AG08395 (cell line): ENCODE measurements at places on chromosomes 3 and 15.
A peak's percentile ranks its signal among the peaks of the same experiment; 100 is the strongest.

GRCh38 chr3:12179441-12179840, 20.7 kb upstream of the TIMP4 start:
- DNase-seq = no peak

GRCh38 chr3:193851941-193852674, 259.1 kb downstream of the OPA1 start:
- no peak for DNase-seq

DNA sequence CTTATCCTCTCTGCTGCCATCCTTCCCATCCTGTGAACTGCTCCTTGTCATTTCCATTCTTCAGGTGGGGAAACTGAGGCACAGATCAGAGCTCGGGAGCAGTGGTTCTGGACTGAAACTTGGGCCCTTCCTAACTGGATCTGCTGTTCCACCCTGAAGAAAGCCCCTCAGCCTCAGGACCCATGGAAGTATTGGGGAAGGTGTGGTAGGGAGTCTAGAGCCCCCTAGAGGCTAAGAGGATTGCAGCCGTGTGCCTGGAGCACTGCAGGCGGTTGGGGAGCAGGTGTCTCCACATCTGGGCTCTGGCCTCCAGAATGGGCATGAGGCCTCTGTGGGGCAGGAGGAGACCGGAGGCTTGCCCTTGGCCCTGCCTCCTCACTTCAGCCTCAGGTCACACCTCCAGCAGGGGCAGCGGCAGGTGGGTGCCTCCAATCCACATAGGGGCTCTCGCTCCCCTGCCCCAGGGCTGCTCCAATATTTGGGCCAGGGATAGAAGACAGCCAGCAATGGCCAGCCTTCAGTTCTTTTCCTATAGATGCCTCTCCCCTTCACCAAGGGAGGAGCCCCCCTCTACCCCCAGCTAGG, 28.1 kb downstream of the DNAJB8 start:
- DNase-seq = no peak

DNA sequence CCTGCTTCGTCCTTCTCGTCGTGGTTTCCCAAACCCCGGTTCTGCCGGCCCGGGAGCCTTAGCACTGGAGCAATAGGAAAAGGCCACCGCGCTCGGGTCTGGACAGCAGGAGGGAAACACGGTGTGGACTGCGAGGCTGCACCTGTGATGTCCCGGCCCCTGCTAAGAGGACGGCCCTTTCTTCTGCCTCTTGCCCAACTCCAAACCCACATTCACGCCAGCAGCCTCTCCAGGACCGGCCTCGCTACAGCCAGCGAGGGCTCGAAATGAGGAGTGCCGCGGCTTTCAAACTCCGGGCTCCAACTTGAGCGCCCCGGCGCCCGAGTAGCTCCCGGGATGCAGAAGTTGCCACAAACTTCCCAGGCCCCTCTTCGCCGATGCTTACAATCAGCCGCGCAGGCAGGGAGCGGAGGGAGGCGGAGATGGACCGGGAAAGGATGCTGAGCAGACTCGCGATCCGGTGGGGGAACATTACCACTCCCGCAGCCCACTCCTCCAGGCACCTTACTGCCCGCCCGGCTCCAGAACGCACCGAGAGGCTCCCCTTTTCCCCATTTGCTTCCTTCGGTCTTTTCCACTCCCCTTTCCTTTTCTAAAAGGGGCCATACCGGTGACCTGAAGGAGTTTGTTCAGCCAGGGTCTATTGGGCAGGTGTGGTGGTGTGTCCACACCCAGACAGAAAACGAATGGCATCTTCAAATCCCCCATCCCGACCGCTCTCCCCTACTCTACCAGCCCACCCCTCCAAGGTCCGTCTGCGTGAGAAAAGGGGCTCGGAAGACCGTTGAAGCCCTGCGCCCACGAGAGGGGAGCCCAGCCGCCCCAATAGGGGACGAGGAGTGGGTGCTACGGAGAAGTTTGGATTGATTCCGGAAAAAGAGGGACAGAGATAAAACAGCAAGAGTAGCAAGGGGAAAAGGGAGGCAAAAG, 18.8 kb upstream of the SATB1 start:
- DNase-seq = peak; percentile 8

DNA sequence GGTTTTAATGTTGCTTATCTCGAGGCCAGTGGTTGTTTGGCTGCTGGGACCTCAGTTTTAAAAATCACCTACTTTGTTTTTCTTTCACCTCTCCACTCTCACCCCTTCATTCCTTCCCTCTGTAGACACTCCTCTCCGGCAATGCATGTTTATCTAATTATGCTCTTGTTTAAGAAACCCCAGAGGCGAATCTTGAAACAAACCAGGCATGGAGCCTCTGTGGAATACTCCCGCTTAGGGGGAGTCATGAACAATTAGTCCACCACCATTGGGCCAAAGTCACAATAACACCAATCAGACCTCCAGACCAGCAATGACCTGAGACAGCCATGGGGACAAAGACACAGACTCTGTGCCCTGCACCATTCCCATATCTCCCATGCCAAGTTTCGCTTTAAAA, 53.3 kb downstream of the EFCAB12 start:
- no peak for DNase-seq

DNA sequence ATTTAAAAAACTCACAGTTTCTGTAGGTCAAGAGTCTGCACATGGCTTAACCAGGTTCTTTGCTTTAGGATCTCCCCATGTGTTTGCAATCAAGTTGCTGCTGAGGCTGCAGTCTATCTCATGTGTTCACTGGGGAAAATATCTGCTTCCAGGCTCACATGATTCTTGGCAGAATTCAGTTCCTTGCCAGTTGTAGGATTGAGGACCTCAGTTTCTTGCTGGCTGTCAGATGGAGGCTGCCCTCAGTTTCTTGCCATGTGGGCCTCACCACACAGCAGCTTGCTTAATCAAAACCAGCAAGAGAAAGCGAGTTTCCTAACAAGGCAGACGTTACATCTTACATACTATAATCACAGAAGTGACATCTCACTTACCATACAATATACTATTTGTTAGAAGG, 10.0 kb upstream of the TBC1D5 start:
- DNase-seq = no peak

- DNase-seq = peak; percentile 62
Observed at GRCh38 chr3:77254967-77255831, 215.3 kb downstream of the ROBO2 start.

DNA sequence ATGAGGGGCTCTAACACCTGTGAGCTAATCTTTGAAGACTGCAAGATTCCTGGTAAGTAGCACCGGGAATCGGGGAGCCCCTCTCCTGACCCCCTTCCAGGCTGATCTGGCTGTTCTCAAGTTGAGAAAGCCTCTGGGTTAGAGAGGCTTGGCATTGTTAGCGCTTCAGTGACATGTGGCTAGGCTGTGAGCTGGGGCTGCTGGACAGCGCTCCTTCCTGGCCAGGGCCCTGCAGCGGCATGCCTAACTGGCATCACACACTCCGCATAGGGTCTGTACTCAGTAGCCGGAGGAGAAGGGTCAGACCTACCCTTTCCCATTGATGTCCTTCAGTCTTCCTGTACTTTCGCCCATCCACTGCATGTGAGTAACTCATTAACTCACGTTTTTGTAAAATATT, 7.4 kb downstream of the IVD start:
- no peak for DNase-seq

GRCh38 chr3:89000886-89001285, 106.5 kb upstream of the EPHA3 start:
- no peak for DNase-seq

DNA sequence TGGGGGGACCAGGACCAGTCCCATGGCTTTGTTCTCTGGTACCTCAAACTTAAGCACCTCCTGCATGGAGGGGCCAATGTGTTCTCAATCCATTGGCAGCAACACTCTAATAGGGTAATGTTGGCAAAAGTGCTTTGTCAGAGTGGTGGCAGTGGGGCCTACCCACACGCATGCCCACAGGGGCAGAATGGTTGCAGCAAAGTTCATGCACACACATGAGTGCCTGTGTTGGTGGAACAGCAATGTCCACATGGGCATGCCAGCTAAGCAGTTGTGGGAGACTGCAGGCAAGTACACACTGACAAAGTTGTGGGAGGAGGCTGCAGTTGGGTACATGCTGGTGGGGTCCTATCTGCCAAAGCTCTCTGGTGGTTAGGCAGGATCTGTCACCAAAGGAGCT, 645.2 kb downstream of the ZNF385D start:
- no peak for DNase-seq

GRCh38 chr15:55434989-55435825, 26.9 kb downstream of the PIERCE2 start:
- peak; percentile 59 for DNase-seq

GRCh38 chr3:105513042-105513441, 146.3 kb downstream of the ALCAM start:
- DNase-seq = peak; percentile 72

DNA sequence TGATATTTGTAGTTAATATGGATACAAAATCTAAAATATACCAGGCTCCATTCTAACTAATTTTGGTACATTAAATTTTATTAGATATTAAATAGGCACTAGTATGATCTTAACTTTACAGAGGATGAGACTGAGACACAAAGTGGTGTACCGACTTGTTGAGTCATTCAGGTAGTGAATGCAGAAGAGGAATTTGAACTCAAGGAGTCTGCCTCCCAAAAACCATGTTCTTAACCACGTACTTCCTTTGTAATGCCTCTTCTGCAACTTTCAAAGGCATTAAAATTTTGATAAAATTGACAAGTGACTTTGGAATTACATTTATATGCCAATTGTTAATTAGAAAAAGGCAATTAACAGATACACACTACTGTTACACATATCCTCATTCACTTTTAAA, 61.8 kb downstream of the ZBBX start:
- no peak for DNase-seq

DNA sequence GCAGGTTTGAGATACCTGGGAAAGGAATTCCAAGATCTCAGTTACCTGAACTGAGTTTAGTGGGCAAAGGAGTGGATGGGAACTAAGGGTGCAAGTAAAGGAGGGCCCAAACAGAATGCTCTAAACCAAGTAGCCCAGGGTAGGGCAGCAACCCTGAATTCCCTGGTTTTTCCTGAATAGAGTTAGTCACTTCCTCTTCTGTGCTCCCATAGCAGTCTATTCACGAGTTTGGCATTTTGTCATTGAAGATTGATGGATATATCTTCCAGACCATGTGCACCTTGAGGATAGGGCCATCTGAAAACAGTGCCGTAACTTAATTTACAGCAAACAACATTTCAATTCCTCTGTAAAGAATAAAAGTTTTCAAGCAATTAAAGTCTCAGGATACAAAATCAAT, 18.5 kb upstream of the PTX3 start:
- no peak for DNase-seq

DNA sequence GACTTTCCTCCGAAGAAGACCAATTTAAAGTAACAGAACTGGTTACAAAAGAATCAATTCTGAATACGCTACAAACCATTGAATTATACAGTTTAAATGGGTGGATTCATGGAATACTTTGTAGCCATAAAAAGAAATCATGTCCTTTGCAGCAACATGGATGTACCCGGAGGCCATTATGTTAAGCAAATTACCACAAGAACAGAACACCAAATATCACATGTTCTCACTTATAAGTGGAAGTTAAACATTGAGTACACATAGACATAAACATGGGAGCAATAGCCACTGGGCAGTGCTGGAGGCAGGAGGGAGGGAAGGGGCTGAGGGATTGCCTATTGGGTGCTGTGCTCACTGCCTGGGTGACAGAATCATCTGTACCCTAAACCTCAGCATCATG, 61.3 kb downstream of the EDEM1 start:
- DNase-seq = no peak

GRCh38 chr3:185341616-185342458, 21.1 kb upstream of the MAP3K13 start:
- no peak for DNase-seq

GRCh38 chr3:94127115-94127514, 64.3 kb downstream of the NSUN3 start:
- DNase-seq = no peak

- DNase-seq = no peak
Observed at GRCh38 chr3:112817797-112818196, 28.9 kb downstream of the CD200R1L start.

GRCh38 chr3:78048698-78049097, 1008.8 kb downstream of the ROBO2 start:
- no peak for DNase-seq

- DNase-seq = no peak
Observed at GRCh38 chr3:106288781-106289180, 420.0 kb upstream of the CBLB start.

DNA sequence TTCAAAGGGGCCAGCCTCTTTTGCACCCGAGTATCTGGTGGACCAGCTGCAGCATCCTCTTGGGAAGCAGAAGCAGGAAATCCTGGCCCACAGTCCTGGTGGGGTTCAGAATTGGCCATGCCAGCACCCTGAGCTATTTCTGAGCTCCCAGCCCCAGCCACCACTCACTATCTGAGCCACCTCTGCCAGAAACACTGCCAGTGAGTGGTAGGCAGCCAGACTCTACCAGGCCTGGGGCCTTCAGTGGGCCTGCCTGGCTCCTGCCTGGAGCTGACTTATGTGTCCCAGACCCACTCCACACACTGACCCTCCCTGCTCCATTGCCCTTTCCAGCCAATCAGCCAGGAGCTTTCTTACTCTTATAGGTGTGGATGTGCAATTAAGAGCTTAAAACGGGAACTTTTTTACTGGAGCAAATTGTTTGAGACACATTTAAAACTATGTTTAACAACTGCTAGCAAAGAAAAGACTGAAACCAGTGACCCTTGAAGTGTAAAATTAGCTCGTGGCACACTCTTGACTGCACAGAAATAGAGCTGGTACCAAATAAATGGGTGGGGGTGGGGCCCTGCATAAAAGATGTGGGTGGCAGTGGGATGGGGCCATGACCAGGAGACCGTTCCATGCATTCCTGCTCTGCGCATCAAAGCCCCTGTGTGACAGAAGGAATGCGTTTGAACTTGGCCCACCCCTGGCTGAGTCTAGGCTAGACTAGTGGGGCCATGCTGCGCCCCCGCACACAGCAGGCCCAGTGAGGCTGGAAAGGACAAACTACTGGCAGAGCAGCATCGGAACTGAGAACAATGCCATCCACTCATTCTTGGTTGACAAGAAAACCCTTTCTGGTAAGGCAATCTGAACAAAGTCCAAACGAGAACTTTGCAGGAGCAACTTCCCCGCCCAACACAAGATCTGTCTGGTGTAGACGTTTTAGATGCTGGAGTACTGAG, 48.0 kb downstream of the CTNNB1 start:
- no peak for DNase-seq

DNA sequence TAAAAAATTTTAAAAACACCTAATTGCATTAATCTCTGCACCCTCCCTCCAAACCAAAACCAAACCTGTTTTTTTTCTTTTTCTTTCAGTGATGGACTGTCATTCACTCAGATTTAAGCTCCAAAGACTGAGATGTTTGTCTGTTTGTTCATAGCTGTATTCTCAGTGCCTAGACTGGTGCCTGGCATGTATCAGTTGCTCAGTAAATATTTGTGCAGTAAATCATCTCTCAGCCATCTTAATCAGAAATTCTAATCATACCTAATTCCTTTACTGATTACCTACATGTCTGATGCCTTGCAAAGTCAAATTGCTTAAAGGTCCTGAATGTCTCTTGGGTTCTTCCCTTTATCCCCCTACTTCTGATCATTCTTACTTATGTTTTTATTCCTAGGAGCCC, 138.8 kb downstream of the ZNF609 start:
- DNase-seq = no peak

DNA sequence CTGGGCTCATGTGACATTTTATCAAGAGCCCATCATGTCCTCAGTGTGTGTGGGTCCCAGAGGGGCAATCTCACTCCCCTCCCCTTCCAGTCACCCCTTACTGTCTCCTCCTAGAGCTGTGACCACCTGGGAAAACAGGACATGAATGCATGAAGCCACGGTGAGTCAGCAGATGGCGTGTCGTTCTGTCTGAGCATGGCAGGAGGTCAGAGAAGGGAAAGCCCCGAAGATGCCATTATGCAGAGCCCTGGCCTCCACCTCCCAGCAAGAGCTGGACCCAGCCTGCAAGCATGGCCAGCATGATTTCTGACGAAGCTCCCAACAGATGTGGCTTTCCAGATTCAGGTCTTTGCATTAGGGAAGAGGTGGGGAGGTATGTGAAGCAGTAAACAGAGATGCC, 118.5 kb downstream of the TLE3 start:
- DNase-seq = no peak
